ENCODE measurements at places on chromosomes 2 and 18.

DNA sequence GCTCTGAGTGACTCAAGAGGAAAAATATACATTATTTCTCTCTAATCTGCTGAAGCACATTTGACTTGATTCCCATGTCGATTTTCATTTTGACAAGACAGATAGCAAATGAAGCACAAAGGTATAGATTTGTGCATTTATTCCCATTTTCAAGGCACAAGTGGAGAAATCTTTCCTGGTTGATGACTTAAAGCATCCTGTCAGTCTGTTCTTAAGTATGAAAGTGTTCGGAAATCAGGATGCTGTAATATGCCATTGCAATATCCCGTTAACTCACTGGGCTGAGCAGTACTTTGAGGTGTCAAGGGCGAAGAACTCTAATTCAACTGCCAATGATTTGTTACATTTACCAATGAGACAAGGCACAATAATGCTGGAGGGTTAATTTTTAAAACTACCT is 185.2 kb upstream of the LRP1B start:
- no peak for DNase-seq

DNA sequence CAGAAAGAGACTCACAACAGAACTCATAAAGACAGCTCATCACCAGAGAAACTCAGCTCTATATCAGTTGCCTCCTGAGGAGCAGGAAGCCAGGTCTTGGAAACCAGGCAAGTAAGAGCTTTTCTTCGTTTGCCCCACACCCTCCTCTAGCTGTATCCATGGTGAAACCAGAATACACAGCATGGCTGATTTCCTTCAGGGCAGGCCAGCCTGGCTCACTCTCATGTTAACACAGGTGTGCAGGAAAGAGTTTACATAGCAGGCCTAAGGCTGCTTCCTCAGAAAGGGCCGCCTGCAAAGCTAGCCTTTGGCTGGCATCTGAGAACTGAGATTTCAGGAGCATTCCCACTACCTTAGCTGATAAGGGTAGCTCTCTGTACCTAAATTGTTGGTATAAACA is 65.7 kb downstream of the KLHL14 start:
- DNase-seq = no peak

GRCh38 chr2:32825291-32825712 is 121.5 kb upstream of the LTBP1 start:
- no peak for DNase-seq

DNA sequence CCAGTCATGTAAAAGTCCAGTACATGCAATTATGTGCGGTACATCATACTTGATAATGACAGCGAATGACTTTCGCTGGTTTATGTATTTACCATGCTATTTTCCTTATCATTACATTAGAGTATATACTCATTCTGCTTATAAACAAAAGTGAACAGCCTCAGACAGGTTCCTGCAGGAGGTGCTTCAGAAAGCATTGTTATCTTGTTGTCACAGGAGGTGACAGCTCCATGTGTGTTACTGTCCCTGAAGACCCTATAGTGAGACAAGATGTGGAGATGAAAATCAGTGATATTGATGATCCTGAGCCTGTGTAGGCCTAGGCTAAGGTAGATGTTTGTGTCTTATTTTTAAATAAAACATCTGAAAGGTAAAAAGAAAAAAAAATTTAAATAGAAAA is 15.3 kb upstream of the MPPE1 start:
- DNase-seq = no peak

GRCh38 chr2:172109988-172110811 is 7.5 kb upstream of the DLX2 start:
- DNase-seq = no peak

DNA sequence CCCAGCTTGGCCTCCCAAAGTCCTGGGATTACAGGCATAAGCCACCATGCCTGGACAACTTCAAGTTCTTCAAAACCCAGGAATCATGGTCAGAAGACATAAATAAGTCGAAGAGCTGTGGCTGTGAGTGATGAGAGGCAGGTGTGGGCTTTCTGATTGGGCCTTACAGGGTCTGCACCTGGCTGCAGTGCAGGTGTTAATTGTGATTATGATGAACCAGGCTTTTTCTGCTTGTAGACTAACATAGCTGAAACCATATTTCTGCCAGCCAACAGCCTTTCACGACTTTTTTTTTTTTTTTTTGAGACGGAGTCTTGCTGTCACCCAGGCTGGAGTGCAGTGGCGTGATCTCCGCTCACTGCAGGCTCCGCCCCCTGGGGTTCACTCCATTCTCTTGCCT is 14.9 kb upstream of the DTNB start:
- DNase-seq = no peak

GRCh38 chr2:112985090-112985489 is 7.3 kb downstream of the IL36G start:
- peak; percentile 8 for DNase-seq

GRCh38 chr2:75102011-75102410 is 97.3 kb downstream of the TACR1 start:
- no peak for DNase-seq

DNA sequence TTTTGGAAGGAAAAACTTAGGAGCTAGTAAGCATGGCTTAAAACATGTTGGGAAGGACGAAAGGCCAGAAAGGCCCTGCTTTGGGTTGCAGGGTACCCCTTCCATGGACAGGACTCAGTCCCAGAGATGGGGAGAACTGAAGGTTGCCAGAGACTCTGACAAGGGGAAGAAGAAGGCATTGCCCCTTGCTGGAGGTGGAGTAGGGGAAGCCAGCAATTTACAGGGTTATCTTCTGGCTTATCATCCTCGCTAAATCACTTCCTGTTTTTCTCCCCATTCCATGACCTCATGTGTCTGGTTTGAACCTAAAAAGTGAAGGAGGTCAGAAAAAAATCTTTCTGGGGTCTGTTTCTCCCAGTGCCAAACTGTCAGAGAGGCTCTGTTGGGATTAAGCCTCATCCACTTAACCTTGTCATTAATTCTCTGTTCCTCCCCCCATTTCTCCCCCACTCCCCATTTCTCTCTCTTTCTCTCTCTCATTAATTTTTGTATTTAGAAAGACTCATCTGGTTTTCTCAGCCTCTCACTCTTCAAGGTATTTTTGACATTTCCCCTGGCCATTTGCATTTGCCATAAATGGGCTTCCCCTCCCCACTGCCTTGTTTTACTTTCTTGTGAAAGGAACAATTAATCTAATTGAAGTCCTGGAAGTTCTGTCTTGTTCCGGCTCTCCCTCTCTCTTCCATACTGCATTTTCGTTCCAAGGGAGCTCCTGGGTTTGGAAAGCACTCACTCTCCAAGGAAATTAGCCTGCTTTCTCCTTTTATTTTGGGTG is 17.4 kb downstream of the NRP2 start:
- no peak for DNase-seq

GRCh38 chr2:145421841-145422240 is 901.9 kb upstream of the ZEB2 start:
- no peak for DNase-seq

DNA sequence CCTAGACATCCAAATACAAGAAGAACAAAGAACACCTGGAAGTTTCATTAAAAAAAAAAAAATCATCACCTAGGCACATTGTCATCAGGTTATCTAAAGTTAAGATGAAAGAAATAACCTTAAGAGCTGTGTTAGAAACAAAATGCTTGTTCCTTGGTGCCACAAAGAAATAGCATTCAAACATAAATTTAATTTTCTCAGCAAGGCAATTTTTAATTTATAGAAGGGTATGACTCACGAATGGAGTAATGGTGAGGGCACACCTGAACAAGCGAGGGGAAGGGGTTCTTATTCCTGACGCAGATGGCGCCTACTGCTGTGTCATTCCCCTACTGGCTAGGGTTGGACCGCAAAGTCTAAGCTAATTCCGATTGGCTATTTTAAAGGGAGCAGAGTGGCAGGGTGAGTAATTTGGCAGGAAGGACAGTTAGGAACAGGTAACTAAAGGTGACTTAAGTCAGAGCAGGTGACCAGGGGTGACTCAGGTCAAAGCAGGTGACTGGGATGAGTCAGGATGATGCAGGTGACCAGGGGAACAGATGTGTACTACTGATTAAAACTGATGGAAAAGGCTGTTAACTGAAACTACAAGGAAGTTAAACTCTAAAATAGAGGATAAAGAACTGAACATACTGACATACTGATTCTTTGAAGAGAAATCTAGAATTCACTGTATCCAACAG is 30.0 kb upstream of the TWSG1 start:
- DNase-seq = no peak

- no peak for DNase-seq
These were observed 111.8 kb downstream of the STPG4 start for GRCh38 chr2:47043142-47043890.

DNA sequence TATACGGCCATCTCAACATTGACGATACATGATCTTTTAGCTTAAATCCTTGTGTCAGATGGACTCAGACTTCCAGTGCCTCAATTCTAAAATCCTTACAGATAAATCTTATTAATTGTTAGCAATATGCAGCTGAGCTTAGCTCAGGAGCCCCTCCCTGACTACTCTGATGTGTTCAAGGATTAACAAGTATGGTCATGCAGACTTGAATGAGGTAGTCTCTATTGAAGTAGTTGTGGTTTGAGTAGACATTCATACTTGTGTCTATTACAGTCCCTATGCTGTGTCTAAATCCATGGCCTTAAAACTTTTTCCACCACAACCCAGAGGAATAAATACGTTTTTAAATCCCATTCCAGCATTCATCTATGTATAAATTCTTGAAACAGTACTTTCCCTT is 119.5 kb downstream of the NUP35 start:
- no peak for DNase-seq

DNA sequence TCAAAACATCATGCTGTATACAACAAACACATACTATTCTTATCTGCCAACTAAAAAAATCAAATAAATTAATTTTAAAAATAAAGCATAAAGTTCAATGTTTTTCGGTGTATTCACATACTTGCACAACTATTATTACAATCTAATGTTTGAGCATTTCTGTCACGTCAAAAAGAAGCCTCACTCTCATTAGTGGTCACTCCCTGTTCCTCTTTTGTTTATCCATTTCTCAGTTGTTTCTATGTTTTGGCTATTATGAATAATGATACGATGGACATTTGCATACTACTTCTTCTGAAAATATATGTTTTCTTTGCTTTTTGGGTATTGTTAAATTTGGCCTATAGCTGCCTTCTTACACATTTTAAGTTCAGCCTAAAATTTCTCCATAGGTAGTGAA is 773.0 kb upstream of the HS6ST1 start:
- no peak for DNase-seq

GRCh38 chr2:166419616-166419934 is 43.8 kb upstream of the SCN9A start:
- DNase-seq = no peak

GRCh38 chr2:29207352-29208148 is 92.3 kb downstream of the CLIP4 start:
- no peak for DNase-seq

DNA sequence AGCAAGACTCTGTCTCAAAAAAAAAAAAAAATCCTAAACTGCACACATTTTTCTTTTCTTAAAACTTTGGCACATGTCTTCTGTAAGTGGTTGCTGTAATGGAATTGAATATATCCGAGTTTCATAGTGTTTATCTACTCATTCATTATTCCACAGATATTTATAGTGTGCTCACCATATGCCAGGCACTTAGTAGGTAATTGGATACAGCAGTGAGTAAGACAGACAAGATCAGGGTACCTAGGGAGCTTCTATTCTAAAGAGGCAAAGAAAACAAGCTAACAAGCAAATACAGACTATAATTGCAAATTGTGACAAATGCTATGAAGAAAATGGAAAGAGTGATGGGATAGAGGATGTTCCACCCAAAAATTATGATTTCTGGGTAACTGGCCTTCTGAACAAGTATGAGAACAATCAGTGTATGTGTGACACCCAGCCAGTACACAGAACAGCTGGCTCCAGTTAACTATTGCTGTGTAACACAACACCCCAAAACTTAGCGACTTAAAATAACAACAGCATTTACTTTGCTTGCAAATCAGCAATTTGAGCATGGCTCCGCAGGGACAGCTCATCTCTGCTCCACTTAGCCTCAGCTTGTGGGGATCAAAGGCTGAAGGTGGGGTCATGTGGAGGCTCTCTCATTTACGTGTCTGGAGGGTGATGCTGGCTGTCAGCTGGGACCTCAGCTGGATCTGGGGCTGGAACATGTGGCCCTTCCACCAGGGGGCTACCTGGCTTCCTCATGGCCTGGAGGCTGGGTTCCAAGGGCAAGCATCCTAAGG is 224.9 kb downstream of the INSIG2 start:
- DNase-seq = no peak

DNA sequence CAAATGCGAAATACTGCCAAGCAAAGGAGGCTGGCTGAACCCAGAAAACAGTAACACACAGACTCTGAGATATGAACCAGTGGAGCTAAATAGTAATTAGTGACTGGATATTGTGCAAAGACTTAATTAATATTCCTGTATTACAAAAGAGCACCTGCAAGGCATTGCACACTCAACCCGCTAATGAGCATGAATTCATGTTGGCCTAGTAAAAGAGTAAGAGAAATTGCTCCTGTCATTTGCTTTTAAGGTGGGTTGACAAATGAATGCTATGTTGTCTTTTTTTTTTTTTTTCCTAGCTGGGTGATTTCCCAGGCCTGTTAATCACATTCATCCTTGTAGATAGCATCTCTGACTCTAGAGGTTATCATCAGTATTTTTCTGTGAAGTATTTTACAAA is 87.0 kb upstream of the CERS6 start:
- DNase-seq = no peak

- DNase-seq = no peak
These were observed 123.1 kb downstream of the RTTN start for GRCh38 chr18:70082430-70082829.

DNA sequence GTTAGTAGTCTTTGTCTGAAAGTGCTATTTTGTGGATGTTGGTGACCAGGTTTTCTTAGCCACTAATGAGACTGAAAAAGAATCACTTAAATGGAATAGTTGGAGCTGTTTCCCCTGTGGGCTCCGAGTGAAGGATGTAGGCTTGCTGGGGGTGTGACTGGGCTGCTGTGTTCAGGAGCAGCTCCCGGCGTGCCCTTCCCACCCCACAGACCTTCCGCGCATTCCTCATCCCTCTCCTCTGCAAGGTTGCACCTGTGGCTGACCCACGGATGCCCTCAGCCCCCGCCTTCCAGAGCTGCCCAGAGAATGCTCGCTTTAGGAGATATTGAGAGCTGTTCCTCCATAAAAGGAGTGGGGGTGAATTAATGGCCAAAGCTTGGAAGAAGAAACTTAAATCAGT is 174.3 kb downstream of the LDLRAD4 start:
- DNase-seq = no peak

DNA sequence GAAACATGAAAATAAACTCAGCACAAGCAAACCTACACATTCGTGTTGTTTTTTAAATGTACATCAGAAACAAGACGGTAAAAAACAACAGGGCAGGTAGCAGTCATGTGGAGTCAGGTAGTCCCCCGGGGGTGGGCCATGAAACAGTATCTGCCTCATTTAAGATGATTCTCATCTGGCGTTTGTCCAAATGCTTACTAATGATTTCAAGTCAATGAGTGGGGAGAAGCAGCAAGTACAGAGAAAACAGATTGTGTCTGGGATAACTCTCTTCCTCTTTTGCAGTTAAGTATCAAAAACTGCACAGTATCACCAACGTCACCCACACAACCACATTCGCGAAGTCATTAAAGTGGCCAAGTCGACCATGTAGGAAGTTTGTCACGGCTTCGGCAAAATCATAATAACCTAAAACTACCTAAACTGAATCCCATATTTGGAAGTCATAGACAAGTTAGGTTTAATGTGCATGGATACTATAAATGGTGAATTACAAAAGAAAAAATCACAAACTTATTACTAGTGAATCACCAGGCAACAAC is 1.3 kb downstream of the LAPTM4A start:
- DNase-seq = peak; percentile 29

GRCh38 chr2:125167820-125168219 is 1142.7 kb downstream of the CNTNAP5 start:
- no peak for DNase-seq

GRCh38 chr2:218501665-218502064 is 66.5 kb downstream of the USP37 start:
- no peak for DNase-seq

- no peak for DNase-seq
These were observed 60.2 kb upstream of the TXNDC2 start for GRCh38 chr18:9825571-9826073.
